Retinal pigment epithelial cell (primary cell): ENCODE measurements at places on chromosomes 12 and 14.
A peak's percentile ranks its signal among the peaks of the same experiment; 100 is the strongest.

- peak; percentile 93 for DNase-seq
Observed at GRCh38 chr14:81401420-81402122, 1.4 kb upstream of the STON2 start.

- DNase-seq = no peak
Observed at GRCh38 chr14:91607322-91608047, 97.4 kb upstream of the PPP4R3A start.

- no peak for DNase-seq
Observed at GRCh38 chr12:55724940-55725309, 3.9 kb downstream of the CD63 start.

DNA sequence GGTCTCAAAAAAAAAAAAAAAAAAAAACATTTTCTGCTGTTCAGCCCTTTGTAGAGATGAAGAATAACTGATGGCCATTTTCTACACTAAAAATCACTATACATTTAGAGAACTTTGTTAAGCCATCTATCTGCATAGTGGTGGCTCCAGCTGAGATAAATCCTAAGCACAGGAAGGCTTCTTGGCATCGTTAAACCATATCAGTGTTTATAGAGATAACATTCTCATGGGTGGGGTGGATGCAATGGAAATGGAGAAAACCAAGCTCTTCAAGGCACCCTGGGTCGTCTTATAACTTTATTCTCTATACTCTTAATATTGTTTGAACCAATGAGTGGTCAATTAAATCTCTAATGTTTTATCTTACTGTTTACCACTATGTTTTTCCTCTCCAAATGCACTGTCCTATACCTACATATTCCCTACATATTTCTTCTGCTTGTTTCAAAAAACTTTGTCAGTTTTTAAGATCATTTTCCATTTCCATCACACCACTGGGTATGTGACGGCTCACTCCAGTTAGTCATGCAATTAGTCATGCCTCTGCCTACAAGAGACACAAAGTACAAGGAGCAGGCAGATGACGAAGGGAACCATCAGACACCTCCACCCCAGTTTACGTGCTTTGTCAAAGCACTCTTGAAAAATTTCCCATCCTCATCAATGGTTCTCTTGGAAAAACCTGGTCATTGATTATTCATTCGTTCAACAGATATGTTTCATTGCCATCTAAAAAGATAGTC is 119.3 kb upstream of the OVCH1 start:
- DNase-seq = peak; percentile 75

DNA sequence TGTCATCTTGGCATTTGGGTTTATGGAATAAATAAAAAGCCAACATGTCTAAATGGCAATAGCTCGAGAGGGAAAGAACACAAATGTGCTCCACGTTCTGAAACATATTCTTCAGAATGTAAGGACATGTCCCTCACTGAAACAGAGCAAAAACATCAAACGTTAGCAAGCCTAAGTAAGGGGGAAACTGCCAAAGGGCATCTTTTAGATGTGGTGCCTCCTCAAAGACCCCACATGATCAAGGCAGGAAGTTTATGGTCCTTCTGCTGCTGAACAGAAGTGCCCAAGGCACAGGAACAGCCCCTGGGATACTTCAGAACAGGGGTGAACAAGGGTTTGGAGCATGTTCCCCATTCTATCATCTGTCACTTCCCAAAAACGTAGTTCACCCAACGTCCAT is 227.0 kb downstream of the ANO2 start:
- DNase-seq = no peak

- no peak for DNase-seq
Observed at GRCh38 chr14:31418440-31418839, 1.9 kb downstream of the HEATR5A start.

DNA sequence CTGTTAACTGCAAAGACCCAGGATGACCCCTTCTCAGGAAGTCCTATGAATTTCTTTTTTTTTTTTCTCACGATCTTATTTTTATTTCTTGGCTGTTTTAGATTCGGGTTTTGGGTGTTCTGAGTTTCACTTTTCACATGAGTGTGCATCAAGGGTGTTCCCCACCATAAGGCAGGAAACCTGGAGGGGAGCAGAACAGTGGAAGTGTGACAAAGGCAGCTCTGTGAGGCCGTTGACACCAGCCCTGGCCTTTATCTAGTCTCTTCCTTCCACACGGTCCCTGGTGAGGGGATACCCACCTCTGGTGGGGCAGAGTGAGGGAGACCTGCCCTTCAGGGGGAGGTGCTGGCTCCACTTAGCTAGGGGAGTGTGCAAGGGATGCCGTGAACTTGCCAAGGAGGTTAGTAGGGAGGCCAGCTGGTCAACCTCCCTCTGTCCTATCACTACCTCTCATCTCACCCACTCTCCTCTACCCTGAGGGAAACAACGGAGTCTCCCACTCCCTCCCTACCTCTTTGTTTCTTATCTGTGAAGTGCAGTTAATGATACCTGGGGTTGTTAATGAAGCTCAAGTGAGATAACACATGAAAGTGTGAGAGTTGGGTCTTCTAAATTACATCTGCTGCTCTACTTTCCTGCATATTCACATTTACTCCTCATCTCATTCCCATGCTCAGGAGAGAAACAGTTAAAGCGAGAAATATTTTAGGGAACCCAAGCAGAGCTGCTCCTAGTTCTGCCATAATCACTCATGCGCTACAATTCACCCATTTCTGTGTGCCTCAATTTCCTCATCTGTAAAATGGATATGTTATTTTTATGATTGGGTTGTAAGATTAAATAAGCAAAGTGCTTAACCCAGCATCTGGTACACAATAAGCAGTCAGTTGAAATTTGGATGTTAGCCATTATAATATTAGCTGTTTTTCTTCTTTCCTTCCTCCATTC is 4.4 kb upstream of the GALNT6 start:
- no peak for DNase-seq

- no peak for DNase-seq
Observed at GRCh38 chr14:62626416-62626815, 418.8 kb downstream of the KCNH5 start.

DNA sequence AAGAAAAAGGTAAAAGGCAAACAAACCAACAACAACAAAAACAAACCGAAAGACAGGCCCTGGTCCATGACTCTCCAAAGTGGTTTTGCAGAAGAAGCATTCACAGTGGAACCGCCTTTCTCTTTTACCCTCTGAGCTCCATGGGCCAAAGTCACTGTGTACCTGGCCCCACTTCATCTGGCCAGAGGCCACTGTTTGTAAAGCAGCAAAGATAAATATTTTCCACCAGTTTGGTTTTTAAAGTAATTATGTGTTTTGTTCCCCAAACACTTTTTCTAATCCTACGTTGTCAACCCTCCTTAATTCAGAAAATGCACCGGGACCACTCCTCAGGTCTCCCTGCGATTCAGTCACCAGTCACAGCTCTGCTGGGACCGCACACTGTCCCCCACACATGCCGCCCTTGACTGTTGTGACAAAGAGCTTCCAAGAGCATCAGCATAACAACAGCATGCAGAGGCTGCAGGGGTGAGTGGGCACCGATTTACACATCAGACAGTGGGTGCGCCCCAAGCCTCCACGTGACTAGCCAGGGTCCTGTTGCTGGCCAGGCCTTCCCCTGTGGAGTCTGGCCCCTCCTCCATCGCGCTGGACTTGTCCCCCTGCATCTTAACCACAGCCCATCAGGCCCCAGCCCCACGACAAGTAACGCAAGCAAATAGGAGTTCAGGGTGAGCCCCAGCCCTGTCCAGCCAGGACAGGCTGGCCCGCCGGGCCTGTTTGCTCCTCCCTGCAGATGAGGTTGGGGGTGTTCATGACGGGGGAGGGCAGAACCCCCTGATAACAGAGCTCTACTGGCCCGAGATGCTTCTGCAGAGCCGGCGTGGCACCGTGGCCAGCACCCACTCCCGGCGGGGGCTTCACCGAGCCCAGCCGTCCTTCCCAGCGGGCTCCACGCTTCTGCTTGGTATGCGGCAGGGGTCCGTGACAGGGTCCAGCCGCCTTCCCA is 65.2 kb upstream of the DIO3 start:
- no peak for DNase-seq

- no peak for DNase-seq
Observed at GRCh38 chr14:68409387-68409786, 383.5 kb downstream of the ZFP36L1 start.

- no peak for DNase-seq
Observed at GRCh38 chr14:55038708-55039107, 11.7 kb downstream of the SOCS4 start.

DNA sequence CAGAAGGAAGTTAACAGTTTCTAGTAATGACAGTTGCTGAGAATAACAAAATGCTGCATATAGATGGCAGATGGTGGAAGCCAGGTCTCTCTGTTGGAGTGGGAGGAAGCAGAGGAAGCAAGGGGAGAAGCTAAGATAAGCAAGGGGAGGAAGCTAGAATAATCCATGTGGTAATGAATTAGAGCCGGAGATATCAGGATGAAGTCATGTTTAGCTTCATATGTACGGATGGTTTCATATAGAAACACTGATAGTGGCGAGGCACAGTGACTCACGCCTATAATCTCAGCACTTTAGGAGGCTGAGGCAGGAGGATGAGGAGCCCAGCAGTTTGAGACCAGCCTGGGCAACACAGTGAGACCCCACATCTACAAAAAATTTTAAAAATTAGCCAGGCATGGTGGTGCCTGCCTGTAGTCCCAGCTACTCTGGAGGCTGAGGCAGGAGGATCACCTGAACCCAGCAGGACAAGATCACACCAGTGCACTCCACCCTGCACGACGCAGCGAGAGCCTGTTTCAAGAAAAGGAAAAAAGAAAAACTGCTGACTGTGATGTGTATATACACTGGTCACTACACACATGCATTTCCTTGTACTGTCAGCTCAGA is 49.2 kb downstream of the ANAPC7 start:
- DNase-seq = no peak

DNA sequence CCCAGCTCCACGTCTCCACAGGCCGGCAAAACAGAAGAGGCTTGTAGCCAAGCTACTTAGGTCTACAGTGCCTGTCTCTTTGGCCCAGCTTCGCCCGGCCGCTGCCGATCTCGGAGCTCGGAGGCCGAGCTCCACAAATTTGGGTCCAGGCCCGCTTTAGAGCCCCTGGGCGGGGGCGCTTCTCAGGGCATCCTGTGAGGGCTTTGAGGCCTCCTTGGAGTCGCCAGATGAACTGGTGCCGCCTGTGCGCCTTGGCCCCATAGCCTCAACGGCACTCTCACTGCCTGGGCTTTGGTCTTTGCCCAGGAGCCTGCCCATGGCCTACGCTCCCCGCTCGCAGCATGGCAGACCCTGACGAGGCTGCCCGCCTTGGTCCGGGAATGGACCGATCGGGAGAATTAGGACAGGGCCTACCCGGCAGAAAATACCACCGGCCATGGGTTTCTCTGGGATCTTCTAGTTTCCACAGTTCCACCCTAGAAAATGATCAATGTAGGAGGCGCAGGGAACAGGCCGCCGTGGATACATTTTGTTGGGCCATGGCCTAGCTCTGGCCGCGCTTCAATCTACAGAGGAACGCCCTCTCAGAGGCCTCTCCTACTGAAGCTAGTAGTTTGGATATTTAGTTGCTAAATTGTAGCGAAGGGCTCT is 953 bp upstream of the NKX2-8 start:
- no peak for DNase-seq

- DNase-seq = no peak
Observed at GRCh38 chr14:102389246-102389645, 26.5 kb downstream of the TECPR2 start.

GRCh38 chr14:38547961-38548490 is 292.1 kb upstream of the CLEC14A start:
- no peak for DNase-seq

GRCh38 chr12:70254846-70255245 is 11.6 kb downstream of the CNOT2 start:
- no peak for DNase-seq

- peak; percentile 31 for DNase-seq
Observed at GRCh38 chr14:56172571-56172971, 54.4 kb downstream of the PELI2 start.

DNA sequence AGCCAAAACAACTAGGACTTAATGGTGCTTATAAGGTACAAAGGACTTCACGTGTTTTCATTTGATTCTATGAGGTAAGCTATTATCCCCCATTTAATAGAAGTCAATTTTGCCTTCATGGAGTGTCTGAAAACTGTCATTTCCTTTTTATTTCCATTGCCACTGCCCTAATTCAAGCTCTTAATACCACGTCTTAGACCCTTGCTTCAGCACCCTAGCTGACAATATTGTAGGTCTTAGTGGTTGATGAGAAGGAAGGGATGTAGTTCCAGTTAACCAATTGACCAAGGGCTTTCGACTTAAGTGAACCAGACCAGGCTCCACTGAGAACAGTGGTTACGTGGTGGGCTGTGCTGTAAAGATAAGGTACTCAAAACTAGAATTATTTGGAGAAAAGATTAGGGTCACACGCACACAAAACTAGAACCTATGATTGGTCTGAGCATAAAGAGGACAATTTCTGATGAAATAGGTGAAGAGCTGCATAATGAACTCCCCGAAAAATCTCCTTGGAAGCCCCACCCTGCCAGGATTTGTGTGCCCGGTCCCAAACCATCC is 9.6 kb upstream of the ASIC1 start:
- DNase-seq = no peak

- DNase-seq = no peak
Observed at GRCh38 chr14:67493092-67493717, 4.7 kb upstream of the TMEM229B start.

DNA sequence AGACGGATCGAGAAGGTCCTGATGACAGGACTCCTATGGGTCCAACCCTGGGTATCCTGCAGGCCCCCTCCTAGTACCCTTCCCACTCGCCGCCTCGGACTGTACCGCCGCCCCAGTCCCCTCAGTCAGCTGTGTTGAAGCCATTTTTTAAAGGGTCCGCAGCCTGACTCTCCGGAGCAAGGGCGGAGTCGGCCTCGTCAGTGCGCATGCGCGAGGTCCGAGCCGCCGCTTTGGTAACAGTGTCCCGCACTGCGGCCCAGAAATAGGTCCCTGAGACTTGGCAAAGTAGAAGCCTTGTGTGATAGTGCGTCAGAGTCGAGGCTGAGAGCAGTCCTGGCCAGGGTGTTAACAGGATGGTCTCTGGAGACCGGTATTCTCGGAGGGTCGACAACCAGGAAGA is 769.0 kb upstream of the ALG10B start:
- DNase-seq = no peak

- DNase-seq = peak; percentile 81
Observed at GRCh38 chr12:12282761-12283425, 16.0 kb upstream of the LRP6 start.
